ENCODE measurements at places on chromosomes 5 and 9.
A peak's percentile ranks its signal among the peaks of the same experiment; 100 is the strongest.

GRCh38 chr9:137011156-137011555 lies 14.8 kb upstream of the CLIC3 start:
- DNase-seq = no peak

GRCh38 chr5:142145106-142145900 lies 36.7 kb downstream of the NDFIP1 start:
- peak; percentile 73 for DNase-seq

GRCh38 chr9:4220346-4220745 lies 79.5 kb downstream of the GLIS3 start:
- DNase-seq = no peak

- DNase-seq = no peak
These were observed 104.1 kb upstream of the TBC1D2 start for GRCh38 chr9:98359569-98359968.

- no peak for DNase-seq
These were observed 422.3 kb downstream of the TMEM232 start for GRCh38 chr5:110304176-110304575.

- DNase-seq = no peak
These were observed 114.2 kb downstream of the LHFPL2 start for GRCh38 chr5:78534148-78534904.

DNA sequence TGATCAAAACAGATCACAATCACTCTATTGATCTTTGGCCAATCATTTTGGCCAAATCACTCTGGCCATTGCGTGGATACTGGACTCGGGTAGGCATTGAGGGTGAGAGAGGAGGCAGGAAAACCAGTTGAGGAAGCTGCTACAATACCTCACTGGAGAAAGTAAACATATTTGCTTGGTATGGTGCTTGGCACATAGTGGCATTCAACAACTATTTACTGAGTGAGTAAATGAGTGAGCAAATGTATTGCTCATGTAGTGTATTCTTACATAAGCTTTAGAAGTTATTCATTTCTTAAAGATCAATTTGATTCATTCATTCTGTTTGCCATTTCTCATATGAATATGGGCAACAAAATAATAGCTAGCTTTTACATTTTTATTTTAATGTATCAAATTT lies 4.0 kb upstream of the DEPDC1B start:
- DNase-seq = no peak

GRCh38 chr5:175654807-175655206 lies 3.1 kb upstream of the HRH2 start:
- DNase-seq = peak; percentile 63

DNA sequence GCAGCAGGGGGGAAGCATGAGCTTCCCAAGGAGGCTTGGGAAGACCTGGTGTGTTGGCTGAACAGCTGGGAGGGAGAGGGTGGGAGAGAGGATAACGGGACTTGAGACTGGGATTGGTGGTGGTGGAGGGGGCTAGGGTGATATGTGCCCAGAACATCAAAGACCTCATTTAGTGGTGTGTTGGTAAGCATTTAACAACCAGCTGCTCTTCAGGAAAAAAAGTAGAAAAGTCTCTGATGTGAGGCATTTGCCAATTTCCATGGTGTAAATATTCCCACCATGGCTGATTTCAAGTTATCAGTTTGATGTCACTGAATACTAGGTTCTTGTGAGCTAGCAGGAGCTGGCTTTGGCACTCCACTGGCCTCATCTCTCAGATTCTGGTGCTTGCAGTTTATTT lies 170.8 kb downstream of the MACROH2A1 start:
- no peak for DNase-seq

DNA sequence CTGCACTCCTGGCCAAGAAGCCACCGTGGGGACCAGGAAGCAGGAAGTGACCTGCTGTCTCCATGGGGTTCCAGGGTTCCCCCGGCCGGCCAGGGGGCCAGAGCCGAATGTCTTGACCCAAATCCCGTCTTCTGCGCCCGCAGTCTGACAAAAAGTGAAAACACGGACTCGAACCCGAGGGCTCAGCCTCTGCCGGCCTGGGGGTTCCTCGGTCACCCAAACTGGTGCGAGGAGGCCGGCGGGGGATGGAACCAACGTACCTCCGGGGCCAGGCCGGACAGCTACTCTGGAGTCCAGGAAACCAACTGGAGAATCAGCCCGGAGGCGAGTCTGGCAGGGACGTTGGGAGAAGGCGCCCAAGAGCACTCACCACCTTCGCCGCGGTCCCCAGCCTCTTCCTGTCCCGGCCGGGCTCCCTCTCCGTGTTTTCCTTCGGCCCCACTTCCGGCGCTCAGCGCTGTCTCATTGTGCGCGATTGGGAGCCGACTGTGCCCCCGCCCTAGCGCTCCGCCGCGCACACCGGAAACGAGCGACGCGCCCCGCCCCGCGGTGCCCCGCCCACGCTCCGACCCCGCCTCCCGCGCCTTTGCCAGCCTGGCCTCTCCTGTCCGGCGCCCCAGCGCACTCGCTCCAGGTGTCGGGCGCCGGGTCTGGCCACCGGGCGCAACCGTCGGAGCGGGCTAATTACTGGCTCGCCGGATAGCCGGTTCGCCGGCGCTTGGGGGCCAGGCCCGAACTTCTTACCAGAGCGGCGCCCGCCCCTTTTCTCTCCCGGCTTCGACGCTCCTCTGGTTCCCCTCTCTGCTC lies at the start of gene TUT7:
Gene TUT7 (minus strand): TSS at position 400 of the 807 bp plus-strand sequence. CDS start 1,211 bp downstream, outside the sequence.
- DNase-seq = peak; percentile 96

Data from activated CD4-positive, alpha-beta T cell treated with anti-CD3 and anti-CD28 coated beads, Interleukin-10, Interleukin-2, amounts not matched to agents 100 ng/mL and 50 ng/mL, durations not matched to agents 16 hours and 8 hours (primary cell).